Muscle of leg (tissue), 16 donors: ENCODE measurements at places on chromosomes 12 and 14.
A peak's percentile ranks its signal among the peaks of the same experiment; 100 is the strongest.

GRCh38 chr12:44223736-44224135, 387.9 kb downstream of the TMEM117 start:
- peak; percentile 8 for DNase-seq

DNA sequence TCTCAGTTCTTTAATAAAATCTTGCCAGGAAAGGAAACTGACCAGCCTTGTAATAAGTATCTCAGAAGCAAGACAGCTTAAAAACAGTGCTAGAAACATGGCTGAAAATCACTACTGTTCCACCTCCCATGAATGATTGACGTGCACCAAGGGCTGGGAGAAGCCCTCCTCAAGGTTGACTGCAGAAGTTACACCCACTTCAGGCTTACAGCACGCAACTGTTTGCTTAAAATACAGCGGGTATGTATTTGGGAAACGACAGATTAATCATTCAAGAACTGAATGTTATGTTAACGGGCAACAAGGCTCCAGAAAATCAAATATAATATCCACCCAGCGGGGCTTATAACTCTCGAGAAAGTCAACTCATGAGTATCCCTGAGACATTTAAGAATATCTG, 22.1 kb downstream of the PRKD1 start:
- no peak for DNase-seq

DNA sequence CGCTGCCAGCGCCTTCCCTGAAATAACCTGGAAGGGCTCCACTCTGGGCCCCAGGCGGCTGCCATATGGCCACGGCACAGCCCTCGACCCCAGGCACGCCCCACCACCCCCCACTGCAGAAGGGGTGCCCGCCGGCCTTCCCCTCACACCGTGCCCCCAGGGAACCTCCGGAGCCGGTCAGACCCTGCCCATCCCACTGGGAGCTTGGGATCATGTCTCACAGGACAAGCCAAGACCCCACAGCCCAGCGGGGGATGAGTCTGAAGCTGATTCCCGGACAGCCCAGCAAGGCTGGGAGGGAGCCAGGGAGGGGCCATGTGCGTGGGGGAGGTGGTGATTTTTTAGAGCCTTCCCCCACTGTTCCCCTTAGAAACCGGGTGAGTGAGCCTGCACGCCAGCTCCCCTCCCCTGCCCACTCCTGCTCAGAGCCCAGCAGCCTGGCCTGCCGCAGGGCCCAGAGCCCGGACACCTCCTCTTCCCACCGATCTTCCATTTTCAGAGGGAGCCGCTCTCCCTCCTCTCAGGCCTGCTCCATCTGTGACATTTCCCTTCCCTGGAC, 1.4 kb downstream of the RIMBP2 start:
- DNase-seq: peak; percentile 32

- DNase-seq: peak; percentile 76
These were observed 227.7 kb downstream of the NOVA1 start for GRCh38 chr14:26370115-26370514.

- no peak for DNase-seq
These were observed 13.0 kb upstream of the LRRC23 start for GRCh38 chr12:6891646-6892001.

DNA sequence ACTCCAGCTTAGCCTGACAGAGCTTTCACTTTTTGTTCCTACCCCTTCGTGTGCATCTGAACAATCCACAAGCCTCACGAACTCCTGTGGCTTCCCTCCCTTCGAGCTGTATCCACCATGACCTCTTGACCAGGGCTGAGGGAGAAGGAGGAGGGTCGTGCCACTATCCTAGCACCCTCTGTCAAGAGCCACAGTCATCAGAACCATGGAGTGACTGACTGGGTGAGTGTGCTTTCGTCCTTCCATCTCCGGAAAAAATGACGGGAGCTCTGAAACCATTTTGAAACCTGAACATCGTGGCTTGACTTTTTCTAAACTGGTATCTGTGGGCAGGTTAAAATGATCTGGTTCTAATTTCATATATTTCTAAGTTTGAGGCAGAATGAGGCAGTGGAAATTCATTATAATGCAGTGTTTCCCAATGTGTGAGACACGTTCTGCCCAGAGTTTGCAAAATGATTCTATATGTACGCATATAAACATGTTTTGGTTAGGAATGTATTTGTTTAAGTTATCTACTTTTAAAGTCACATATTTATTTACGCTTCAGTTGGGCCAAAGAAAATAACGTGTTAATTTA, 27.0 kb downstream of the IL26 start:
- no peak for DNase-seq

DNA sequence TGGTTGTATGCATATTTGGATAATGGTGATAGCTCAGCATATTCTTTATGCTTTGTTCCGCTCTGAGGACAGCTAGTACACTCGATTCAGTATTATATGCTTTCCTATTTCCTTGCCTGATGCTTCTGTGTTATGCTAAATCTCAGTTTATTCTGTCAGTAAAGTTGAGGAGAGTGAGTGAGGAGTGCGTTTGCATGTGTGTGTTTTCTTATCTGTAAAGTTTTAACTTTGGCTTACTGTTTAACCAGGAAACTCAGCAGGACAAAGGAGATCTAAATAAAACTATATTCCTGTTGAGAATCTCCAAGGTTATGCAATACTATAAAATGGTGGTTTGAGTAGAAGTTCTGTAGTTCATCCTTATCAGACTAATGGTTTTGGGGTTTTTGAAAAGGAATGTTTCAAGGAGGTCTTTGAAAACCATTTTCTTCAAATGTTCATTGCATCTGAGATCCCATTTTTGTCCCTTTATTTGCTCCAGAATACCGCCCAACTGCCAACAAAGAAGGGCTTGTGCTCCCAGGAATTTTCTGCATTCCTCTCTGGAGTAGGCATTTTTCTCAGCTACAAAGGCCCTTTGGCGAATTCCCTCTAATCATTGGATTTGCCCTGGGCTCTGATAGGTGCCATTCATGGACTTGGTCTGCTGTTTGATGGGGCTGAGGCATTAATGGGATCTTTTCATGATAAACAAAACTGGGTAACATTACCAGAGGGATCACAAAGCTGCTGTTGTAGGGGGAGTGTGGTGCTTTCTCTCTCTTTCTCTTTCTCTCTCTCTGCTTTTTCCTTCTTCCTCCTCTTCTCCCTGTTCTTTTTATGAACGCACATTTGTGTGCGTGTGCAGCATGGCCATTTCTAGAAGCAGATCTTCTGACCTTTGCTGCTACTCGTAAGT, 71.7 kb downstream of the HMGA2 start:
- DNase-seq: peak; percentile 39

DNA sequence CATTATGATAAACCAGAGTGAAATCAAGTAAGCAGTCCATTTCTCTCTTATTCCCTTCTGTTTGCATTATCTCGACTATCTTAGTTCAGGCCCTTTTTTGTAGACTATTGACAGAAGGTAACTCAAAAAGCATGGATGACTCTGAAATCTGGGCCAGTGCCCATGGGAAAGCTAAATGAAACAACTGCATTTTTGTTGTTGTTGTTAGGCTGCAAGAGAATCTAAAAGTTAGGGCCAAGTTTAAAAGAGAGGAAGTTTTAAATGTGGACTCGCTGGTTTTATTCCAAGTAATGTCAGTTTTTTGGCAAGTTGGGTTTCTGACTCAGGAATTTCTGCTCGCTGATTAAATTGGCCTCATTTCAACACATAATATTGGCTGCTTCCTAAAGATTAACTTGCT, 201.1 kb downstream of the PIK3C2G start:
- peak; percentile 97 for DNase-seq

- no peak for DNase-seq
These were observed 186.6 kb upstream of the PLEKHG7 start for GRCh38 chr12:92516277-92516600.

DNA sequence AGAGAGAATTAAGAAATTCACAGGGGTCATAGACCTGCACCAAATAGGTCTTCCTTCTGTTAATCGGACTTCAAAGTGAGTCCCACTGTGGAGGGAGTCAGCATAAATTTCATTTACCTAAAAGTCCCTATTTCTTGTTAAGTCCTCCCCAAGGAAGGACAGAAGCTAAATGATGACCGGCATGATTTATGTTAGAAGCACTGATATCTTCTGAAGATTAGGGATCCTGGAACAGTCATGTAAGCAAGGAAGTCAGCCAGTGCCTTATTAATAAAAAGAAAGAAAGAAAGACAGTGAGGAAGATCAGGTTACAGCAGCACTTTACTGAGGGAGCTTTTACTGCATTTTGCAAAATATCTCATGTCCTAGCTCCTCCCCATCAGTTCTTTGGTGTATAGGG, 287.5 kb downstream of the FOXG1 start:
- no peak for DNase-seq

GRCh38 chr14:49942090-49942489, 49.2 kb downstream of the ARF6 start:
- no peak for DNase-seq

DNA sequence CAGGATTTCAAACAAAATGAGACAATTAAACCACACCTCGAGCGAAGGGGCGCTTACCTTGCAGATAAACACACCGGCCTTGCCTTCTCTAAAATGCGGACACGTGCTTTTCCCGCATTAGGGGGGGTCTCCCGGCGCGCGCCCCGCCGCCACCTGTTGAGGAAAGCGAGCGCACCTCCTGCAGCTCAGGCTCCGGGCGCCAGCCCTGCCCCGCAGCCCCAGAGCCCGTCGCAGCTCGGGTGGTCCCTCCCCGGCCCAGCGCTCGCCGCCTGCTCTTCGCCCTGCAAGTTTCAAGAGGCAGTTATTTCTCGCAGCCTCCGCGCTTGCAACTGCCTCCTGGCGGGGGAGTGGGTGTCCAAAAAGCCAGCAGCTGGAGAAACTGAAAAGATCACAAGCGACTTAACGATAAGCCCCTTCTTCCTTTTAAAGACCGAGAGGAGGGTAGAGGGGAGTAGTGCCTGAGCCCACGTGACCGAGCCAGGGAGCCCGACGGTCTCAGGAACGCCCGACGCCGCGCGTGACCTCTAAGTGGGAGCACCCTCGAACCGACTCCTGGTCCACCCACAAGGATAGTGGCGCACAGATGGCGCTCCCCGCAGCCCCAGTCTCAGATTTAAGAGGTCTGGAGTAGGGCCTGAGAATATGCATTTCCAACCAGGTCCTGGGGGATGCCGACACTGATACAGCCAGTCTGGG, at the start of gene ESR2:
Gene ESR2, minus strand, starts transcription at position 396 of the 696 bp plus-strand sequence. CDS start 11,386 bp downstream, outside the sequence.
- DNase-seq: peak; percentile 29

- DNase-seq: no peak
These were observed 55.2 kb upstream of the KCNH3 start for GRCh38 chr12:49483619-49484018.

DNA sequence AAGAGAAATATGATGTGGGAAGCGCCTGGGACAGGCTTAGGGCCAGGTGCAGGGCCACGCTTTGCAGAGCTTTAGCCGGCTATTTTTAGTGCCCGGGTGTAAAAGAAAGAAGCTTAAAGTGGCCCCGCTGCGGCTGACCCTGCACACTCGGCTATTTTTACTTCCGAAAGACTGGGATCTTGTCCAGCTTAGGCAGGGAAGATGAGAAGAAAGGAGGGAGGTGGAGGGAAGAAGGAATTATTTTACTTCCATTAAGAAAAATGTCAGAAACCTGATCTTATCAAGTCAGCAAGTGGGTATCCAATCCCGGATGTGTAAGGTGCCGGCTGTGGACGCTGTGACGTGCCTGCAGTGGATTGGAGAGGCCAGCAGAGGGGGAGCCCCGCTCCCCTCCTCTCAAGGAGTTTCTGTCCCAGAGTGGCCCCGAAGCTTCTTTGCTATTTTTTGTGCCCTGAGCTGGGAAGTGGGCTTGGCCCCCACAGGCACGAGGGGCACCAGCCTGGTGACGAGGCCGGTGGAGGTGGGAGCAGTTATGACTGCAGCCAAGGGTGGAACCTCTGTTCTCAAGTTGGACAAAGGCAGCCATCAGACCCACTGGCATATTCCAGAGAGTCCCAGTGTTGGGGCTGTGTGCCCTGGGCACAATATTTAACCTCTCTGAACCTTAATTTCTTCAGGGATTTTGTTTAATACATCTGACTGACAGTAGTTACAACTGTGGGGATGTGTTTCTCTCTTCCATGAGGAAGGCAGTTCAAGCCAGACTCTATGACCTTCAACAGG, 97.7 kb downstream of the ESRRB start:
- DNase-seq: peak; percentile 89

DNA sequence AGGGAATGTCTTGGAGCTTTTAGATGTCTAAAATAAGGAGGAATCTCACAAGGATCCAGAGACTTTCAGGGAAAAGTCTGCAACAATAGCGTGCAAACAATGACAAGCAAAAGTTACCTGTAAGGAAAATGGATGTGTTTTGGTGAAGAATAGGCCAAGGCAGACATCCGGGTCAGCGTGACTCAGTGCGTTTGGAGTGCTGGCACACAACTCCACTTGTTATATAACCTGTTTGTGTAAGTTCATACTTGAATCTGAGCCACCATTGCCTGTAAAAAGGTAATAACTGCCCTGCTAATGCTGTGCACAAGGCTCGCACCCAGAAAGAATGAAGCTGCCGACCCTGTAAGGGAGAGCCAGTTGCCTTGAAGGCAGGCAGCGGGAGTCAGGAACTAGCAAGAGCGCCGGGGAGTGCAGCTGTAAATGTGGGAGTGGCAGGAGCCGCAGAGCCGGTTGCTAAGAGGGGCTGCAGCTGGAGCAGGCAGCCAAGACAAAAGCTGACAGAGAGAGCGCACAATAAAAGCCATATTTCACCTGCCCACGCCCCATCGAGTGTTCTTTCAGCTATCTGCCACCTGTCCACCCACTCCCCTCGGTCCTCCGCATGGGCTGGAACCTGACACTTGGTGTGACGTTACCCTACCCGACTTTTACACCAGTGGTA, 638.5 kb upstream of the MIS18BP1 start:
- peak; percentile 3 for DNase-seq

DNA sequence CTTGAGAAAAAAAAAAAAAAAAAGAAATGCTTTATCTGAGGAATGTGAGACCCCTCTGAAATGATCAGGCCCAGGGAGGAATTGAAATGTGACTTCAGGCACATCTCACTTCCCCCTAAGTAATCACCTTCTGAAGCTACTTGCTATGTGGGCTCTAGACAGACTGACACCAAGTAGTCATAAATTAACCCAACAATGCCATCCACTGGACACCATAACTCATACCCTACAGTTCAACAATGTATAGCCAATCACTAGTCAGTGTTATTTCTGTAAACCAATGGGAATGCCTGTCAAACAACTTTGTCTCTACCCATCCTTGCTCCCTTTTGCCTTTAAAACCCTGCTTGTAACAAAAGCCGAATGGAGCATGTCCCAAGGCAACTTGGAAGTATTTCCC, 182.7 kb upstream of the TMPO start:
- peak; percentile 2 for DNase-seq

GRCh38 chr12:89345376-89345775, 6.9 kb downstream of the DUSP6 start:
- DNase-seq: no peak

GRCh38 chr12:50642035-50642451, 121.9 kb upstream of the ATF1 start:
- peak; percentile 56 for DNase-seq

- peak; percentile 61 for DNase-seq
These were observed 187.3 kb downstream of the CAND1 start for GRCh38 chr12:67456431-67456901.

DNA sequence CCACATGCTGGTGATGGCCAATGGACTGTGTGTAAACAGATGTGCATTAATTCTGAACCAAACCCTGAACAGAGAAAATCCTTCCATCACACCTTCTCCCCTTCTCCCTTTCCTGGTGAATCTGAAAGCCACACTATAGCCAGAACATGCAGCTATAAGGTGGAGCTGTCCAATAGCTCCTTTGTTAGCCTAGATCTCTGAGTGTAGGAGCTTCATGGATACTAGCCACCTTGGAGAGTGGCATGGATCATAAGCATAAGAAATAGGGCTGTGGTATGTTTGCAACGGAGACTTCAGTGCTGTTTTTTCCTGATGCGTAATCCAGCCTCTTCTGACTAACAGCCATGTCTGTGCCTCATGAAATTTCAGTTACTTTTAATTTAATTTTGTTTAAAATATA, 364.5 kb downstream of the BTG1 start:
- no peak for DNase-seq

GRCh38 chr14:99321236-99321925, 49.4 kb upstream of the BCL11B start:
- peak; percentile 15 for DNase-seq

- peak; percentile 90 for DNase-seq
These were observed 34.6 kb upstream of the ANKRD9 start for GRCh38 chr14:102544046-102544746.
